ENCODE measurements at places on chromosomes 6 and 20.

DNA sequence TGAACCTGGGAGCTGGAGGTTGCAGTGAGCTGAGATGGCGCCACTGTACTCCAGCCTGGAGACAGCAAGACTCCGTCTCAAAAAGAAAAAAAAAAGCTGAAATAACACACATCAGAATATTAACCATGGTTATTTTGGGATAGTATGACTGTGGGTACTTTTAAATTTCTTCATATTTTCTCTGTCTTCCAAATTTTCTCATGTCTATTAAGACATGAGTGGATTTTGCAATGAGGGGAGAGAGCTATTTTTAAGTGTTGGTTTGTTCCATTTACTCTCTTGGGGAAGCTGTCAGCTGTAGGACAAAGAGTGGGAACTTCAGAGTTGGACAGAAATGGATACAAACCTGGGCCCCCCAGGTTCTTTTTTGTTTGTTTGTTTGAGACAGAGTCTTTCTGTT, 10.3 kb downstream of the ADISSP start:
- DNase-seq, result no peak

DNA sequence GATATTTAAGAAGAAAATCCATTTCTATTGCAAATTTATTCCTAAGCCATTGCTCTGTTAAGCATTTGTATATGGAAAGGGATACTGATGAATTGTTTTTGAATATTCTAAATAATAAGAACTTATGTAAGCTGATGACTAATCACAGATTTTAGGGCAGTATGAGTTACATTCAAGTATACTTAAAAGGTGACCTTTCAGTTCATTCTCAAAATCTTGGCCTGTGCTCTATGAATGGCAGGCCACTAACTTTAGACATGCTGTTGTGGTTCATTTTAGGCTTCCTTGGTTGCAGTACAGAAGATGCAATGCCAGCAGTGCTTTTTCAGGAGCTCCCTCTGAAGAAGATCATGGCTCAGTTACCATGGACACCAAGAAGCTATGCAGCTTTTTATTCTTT, 380.4 kb downstream of the CENPW start:
- DNase-seq, result no peak

GRCh38 chr6:148629181-148629580, 117.6 kb upstream of the UST start:
- DNase-seq, result no peak

DNA sequence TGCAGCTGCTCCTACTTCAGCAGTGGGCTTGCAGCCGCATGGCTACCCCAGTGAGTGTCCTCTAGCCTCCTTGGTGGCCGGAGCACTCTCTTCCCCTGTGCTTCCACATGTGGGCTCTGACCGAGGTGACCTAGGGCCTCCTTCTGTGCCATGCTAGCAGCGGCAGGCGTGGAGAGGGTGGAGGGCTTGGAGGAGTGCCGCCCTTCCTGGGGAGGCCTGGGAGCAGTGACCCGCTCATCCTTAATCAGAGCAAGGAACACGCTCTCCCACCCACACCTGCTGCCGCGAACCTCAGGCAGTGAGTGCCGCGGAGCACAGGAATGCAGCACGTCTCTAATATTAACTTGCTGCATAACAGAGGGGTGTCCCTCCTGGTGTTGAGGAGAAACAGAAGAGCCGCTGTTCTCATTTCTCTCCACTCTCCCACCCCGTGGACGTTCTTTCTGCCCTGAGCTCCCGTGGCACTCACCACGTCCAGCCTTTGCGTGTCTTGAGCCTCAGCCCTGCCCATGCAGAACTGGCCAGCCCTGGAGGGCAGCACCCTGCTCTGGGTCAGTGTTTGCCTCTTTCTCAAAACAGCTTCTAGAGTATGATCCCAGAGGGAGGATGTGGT, 31.9 kb downstream of the DUSP22 start:
- no peak for DNase-seq

DNA sequence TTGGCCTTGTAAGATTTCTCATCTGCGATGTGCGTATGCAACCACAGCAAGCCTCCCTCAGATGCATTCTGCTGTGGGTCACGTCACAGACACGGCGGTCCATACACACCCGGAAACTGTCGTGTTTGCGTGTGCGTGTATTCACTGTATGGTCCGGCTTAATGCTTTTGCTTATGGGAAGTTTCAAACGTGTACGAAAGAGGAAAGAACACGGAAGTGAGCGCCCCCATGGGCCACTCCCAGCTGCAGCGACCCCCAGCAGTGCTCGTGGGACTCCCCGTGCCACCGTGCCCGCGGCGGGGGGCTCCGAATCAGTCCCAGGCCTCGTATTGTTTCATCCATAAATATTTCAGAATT, 10.2 kb downstream of the DLL1 start:
- DNase-seq, result no peak

DNA sequence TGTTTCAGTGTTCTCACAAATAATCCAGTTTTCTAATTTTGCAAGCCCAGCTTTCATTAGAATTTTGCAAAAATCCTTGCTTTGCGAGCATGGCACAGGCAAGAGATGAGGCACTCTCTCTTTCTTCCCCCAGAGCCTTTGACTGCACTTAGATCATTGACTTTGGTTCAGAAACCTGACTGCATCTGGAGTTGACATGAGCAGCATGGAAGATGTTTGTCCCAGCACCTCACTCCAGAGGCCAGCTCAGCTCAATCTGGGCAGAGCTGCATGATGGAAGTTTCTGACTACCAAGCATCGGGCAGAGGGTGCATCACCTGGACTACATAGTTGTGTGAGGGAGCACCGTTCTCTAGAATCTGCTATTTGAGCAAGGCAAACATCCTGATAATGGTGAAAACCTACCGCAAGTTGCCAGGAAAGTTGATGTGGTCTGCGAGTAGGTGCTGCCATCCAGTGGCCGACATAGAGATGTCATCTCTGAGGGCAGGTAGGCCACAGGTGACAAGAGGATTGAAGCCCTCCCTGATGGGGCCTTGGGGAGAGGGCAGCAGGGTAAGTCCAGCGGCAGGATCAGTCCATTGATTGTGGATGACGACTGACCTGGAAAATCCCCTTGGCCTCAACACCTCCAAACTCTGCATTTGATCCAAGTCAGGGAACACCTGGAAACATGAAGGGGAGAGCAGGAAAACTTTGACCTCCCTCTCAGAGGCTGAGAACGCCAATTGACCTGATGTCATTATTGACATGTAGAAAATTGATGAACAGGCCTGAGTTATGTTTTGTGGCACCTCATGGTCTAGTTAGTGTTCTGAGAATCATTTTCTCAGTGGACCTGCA, 3.8 kb upstream of the LPA start:
- peak; percentile 72 for DNase-seq

DNA sequence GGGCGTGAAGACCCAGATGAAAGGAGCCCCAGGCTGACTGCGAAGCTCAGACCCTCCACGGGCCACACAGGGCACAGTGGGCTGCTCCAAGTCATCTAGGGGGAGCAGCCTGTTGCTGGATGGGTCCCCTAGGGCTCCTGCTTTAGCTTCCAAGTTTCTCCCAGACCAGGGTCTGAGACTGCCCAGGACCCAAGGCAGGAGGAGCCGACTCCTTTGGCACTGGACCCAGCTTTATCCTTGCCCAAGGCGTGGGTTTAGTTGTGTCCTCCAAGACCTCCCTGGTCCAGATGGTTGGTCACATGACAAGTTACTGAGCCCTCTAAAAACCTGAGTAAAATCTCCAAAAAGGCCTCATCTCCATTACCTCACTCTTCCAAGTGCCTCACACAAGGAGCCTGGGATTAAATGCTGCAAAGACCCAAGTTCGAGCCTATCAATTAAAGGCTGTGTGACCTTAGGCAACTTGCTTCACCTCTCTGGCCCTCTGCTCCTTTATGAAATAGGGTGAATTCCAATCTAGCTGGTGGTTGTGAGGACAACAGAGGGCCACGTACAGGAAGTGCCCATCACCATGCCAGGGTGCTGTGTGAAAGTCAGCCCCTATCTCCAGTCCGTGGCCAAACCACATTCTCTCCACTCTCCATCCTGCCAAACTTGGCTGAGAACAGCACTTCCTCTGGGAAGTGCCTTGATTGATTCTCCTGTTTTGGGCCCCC, 2.5 kb downstream of the NECAB3 start:
- DNase-seq, result no peak

DNA sequence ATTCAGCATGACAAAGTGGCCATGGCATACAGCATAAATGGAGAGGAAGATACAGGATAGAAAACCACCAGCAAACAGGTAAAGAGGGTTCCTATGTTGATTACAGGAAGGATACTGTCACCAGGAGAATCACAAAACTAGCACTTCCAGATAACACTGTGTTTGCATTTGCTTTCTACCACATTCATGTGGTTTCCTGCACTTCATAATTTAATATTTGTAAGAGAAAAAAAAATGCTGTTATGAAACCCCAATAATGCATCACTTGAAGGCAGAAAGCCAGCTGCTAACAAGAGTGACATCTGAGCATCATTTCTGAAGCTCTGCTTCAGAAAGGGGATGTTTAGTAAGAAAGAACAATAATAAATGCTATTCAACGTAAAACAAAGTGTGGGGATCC, 106.6 kb downstream of the ATXN1 start:
- DNase-seq, result no peak

DNA sequence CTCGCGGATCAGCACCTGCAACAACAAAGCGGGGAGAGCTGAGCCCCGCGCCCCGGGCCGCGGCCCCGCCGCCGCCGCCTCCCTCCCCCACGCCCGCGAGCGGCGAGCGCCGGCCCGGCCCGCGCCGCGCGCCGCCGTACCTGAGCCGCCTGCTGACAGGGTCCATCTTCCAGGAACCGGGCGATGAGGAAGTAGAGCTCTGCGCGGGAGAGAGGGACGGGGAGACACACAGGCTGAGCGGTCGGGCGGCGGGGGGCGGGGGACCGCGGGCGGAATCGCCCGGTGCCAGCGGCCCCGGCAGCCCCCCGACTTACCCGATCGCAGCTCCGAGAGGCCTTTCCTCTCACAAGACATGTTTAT, 359 bp downstream of the PHIP start:
- DNase-seq, result peak; percentile 57

- DNase-seq, result no peak
Measured at GRCh38 chr6:168184701-168185100, 105.7 kb upstream of the FRMD1 start.

DNA sequence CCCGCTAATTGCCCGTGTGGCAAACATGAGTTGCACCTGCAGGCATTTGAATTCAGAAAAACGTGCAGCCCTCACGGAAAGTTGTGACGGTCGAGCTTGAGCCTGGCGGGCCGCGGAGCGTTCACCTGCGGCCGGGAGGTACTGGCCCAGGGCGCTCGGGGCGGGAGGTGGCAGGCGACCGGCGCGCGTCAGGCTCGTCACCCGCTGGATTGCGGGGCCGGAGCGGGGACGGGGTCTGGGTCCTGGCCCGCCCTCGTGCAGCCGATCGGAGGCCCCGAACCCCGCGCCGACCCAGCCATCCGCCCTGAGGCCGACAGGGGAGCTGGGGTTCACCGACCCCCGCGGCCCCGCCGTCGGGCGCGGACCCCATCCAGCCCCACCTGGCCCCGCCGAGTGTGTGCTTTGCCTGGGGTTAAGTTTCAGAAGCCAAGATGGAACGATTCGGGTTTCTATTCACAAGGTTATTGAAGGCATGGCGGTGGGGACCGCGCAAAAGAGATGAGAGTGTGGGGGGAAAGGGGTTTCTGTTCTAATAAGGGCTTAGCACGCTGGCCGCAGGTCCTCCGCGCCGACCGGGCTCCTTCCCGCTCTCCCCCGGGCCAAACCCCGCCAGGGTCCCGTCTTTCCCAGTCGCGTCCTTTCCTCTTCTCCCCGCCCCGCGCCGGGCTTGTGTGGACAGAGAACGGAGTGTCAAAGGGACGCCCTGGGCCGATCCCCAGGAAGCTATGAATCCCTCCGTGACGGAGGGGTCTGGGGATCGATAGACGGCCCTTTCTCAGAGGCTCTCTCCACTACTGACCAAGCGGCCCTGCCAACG, 1.6 kb upstream of the HEY2 start:
- DNase-seq, result peak; percentile 32

DNA sequence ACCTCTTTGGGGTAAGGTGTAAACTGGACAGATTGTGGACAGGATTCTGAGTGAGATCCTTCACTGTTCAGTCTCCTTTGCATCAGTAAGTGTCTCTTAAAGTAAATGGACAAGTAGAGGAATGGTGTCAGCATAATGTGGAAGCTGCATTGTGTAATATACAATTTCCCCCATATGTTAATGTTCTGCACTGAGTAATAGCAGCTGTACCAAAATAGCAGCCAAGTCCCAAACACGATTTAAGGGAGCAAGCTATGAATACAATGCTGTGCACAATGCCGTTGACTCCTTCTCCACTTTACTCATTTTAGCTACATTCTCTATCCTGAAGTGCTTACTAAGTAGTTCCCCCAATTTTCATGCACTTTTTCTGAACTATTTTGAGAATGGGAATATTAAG, 21.1 kb upstream of the TRIM26 start:
- no peak for DNase-seq

- DNase-seq, result no peak
Measured at GRCh38 chr6:135008941-135009290, 45.7 kb downstream of the HBS1L start.

- no peak for DNase-seq
Measured at GRCh38 chr20:21280522-21281016, 22.6 kb upstream of the XRN2 start.

- DNase-seq, result no peak
Measured at GRCh38 chr6:167398214-167399050, 73.5 kb downstream of the TTLL2 start.

GRCh38 chr6:104768906-104769305, 90.8 kb downstream of the HACE1 start:
- no peak for DNase-seq

DNA sequence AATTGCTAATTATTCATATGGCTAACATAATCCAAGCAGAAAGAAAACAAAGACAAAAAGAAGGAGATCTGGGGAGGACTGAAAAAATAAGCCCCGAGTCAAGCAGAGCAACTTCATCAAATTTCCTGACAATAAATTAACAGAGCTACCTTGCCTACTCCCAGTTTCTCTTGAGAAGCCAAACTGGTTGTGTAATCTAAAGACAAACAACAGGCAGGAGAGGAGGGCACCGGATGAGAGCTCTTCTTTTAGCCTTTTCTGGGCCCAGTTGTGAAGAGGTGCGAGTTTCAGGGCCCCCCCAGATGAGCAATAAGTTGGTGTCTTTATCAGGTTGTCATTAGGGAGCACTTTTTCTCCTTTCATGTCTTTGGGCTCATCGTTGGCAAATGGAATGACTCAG, 197.1 kb upstream of the PCSK2 start:
- no peak for DNase-seq

- DNase-seq, result no peak
Measured at GRCh38 chr6:37868447-37868825, 48.9 kb downstream of the ZFAND3 start.

DNA sequence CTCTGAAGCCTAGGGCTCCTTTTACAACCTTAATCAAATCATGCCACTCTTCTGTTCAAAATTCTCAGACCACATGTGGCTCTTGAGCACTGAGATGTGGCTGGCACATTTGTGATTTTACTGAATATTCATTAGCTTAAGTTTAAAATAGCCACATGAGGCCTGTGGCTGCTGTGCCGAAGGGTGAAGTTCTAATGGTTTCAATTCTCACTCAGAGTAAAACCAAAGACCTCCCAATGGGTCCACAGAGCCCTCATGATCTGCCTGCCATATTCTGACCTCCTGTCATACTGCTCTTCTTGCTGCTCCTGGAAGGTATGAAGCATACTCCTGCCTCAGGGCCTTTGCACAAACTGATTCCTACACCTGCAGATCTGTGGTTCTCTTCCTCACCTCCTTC, 7.8 kb upstream of the CST3 start:
- DNase-seq, result no peak

All from K562 (cell line).